SHP77 treated with DMSO at 0.1 percent for 48 hours (cell line): ENCODE measurements at places on chromosomes 4 and X.

DNA sequence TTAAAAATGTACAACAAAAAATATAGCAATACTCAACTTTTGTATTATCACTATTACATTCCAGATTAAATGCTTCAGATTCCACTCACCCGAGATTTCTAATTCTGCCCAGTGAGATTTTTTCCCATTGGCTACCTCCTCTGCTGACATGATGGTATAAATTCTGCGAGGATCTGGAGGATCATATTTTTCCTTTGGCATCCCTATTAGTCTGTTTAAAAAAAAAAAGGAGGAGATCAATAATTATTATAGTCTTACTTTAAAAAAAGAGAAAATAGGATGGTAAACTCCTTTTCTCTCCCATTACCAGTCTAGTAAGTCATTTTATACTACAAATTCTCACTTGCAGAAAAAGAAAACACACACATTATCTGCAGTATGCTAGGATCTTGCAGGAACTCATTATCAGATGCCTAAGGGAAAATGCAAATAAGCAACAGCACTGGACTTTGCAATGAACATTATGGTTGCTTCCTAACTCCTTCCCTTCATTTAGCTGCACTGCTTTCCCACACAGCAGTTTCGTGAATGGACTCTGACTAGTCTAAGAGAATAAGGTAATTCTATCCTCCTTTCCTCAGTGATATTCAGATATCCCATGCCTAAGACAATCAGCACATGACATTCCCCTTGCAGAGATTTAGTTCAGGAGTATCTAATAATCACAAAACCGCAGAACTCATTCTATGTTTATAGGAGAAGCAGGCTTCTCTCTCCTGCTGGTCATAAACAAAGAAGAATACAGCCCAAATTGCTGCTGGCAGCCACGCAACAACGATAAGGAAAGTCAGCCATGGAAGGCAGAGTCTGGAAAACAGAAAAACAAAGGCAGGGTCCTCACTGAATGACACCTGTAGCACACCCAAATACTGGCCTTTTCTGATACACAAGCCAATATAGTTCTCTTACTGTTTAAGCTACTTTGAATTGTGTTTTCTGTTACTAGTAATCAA, 42.7 kb downstream of the CNOT6L start:
- no peak for DNase-seq

DNA sequence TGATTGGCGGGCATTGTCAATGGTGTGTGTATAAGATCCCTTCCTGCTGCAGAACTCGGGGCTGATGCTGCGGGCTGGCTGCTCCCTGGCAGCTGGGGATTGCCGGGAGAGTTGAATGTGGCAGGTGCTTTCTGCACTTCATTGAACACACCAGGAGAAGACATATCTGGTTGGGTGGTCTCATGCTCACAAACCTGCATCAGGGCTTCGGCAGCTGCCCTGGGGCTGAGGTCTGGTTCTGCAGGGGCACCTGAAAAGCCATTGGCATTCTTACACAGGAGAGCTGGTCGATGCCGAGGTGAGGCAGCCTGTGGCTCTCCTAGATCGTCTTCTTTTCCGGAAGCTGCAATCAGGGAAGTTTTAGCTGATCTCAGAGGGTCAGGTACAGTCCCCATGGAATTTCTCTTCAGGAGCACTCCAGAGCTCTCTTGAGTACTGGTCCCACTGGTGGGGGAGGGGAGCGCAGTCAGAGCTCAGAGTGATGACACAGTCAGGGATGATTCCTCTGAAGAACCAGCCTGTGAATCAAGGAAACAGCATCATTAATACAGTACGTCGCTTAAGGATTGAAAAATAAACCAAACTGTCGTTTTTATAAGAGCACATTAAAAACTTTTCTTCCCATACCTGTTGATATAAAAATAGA, 57.8 kb downstream of the GPRIN3 start:
- DNase-seq = peak; percentile 40

- no peak for DNase-seq
Observed at GRCh38 chr4:155696726-155697125, 30.1 kb downstream of the GUCY1A1 start.

- DNase-seq = no peak
Observed at GRCh38 chr4:137310593-137311490, 221.5 kb downstream of the PCDH18 start.

- DNase-seq = no peak
Observed at GRCh38 chrX:16838202-16839066, 31.7 kb downstream of the RBBP7 start.

GRCh38 chrX:131402124-131402811, 113.2 kb upstream of the IGSF1 start:
- no peak for DNase-seq

DNA sequence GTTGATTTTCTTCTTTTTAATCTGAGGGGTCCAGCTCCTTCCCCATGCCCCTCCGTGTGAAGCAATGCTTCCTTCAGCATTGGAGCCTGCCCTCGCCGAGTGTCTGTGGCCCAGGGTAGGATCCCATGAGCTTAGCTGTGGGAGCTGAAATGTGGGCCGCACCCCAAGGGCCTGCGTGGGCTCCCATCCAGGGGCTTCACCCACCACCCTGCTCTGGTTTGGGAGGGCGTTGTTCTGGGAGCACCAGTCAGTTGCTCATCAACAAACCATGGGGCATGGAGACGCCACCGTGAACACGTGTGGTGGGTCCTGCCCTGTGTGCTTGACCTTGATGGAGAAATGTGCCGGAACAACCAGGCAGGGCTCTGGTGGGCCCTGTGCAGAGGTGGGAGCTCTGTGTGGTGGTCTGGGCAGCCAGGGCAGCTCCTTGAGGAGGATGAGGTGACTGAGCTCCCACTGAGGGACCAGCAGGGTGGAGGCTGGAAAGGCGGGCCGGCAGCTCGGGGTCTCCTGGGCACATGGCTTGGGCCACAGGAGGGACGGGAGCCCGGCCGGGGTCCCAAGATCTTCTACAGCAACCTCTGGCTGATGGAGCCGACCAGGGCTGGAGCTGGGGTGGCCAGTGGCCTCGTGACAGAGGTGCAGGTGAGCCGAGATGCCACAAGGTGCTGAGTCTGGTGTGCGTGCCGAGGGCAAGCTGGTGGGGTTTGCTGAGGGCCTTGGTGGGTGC, 39.6 kb upstream of the NKX1-1 start:
- DNase-seq = no peak

- DNase-seq = no peak
Observed at GRCh38 chr4:73019462-73020047, 50.0 kb downstream of the COX18 start.

GRCh38 chr4:123299212-123299691, 97.3 kb upstream of the SPRY1 start:
- DNase-seq = no peak

GRCh38 chr4:184287697-184288255, 70.1 kb upstream of the ENPP6 start:
- no peak for DNase-seq

DNA sequence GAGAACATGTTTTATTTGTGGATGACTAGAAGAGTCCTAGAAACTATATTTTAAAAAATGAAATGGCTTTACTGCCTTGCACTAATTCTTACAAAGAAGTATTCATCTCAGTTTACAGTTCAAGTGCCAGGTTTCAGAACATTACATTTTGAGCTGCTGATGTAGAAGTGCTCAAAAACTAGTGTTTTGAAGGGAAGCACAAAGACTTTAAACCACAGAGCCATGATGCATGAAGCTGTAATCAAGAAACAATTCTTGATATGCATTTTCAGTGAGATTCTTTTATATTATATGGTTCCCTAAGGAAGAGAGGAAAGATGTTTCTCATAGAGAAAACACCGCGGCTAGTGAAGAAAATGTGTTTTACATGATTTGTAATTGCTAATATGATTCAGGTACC, 1163.0 kb downstream of the RAPGEF2 start:
- DNase-seq = no peak

DNA sequence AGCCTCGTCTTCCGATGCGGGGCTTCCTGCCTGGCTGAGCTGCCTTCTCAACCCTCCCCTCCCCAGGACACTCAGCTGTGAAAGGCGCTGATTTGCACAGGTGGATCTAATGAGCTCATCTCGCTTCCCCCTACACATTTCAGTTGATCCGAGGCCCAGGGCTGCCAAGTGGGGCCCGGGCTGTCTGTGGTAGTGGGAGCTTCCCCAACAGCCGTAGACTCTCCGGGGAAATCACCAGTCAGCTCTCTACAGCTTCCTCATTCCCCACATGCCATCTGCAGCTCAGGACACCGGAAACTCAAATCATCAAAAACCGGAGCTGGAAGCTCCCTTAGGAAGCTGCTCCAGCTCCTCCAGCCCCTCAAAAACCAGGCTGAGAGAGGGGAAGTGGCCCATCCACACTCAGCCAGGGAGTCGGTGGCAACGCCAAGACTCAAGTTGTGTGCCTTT, 56.2 kb downstream of the SMIM20 start:
- no peak for DNase-seq

GRCh38 chr4:114866901-114867670, 246.3 kb downstream of the NDST4 start:
- no peak for DNase-seq

DNA sequence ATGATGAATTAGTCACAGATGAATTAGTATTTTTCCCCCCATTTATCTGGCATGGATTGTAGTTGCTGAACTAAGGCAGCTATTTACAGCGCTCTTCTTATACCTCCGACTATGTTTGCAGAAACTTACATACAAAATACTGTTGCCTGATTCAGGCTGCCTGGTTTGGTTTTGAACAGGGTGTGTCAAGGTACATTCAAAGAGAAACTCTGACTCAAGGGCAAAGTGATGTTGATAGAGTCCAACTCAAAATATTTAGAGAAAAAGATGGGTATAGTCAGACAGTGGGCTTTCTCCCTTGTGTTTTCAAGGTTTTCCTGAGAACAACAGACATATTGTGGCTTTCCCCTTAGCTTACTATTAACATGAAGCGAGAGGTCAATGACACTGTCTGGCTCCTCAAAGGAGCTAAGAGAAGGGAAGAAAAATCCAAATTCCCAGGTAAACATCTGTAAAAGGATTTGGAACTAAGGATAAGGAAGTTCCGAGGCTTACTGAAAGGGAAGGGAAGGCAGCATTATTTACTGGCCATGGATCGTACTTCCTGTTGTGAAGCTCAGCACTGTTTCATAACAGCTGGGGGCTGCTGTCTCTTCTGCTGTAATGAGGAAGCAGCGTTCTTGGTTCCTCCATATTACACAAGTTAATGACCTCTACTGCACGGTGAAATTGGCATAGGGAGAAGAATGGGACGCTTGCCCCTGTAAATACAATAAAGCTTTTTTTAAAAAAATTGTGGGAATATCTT, 30.9 kb downstream of the FAM9C start:
- DNase-seq = no peak

DNA sequence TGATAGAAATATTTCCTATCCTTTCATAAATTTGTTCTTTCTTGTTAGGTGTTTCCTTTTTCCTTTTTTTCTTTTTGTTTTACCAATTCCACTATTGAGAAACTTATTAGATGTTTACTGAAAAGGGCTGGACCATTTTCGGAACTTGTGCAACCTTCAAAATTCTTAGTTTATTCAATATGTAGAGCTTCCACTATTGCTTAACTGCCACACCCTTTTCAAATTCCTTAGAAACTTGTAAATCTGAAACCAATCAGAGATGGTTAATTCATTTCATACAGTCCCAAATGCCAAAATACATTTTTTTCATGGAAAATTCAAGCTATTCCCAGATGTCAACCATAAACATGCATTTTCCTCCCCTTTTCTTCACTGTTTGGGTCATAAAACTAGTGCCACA, 66.1 kb upstream of the SLC39A8 start:
- DNase-seq = no peak

DNA sequence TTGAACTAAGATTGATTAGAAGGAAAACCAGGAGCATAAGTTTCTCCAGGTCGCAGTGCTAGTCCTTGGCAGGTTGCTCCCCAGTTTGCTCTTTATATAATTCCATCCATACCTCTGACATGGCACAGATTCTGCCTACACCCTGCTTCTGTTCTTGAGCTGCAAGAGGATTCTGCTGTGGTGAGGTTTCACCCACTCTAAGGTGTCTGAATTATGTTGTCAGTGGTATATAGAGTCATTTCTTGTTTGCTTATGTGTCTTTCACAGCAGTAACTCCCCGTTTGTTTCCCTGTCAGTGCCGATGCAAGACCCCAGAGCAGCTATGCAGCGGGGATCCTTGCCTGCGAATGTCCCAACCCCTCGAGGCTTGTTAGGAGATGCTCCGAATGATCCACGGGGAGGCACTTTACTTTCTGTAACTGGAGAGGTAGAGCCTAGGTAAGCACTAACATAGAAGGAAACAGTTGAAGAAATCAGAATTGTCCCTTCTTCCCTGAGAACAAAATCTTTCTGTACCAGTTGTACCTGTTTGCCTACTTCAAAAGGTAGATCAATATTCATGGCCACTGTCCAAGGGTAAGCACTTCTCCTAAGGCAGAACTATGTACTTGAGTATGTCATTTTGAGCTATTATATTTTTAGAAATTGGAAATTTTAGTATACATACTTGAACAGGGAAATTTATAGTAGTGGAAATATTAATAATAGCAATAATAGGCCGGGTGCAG, 11.2 kb downstream of the CSTF2 start:
- no peak for DNase-seq

GRCh38 chr4:40575846-40576245, 53.8 kb downstream of the RBM47 start:
- DNase-seq = no peak
